NCI-H460 (cell line): ENCODE measurements at places on chromosomes 7 and 10. TPM values are rescaled to one million over a fixed set of nuclear protein-coding genes. Genes with fewer than 3 reads are reported as not detected.

Gene SPDYE2B
- not detected in 2 replicates for total RNA-seq

Gene UNCX
- not detected in 2 replicates for total RNA-seq

Gene SORCS3
- total RNA-seq = not detected in 2 replicates

Gene ZEB1
- total RNA-seq = 10.3 and 10.8 TPM in 2 replicates

Gene DRGX
- total RNA-seq = not detected in 2 replicates

Gene DKK1
- 2.4 and 2.7 TPM in 2 replicates for total RNA-seq

Gene BLOC1S2
- total RNA-seq = 82.3 and 85.3 TPM in 2 replicates

Gene WDR86
- not detected in 2 replicates for total RNA-seq

Gene MYO3A
- total RNA-seq = not detected in 2 replicates

Gene TAS2R5
- total RNA-seq = 0.50 and 0.66 TPM in 2 replicates

Gene TRPV6
- not detected in 2 replicates for total RNA-seq

Gene ADGRA1
- not detected in 2 replicates for total RNA-seq

Gene TCF7L2
- total RNA-seq = 9.7 and 11.1 TPM in 2 replicates

Gene GHITM
- 692 and 730 TPM in 2 replicates for total RNA-seq

Gene EN2
- total RNA-seq = 0.75 and 0.84 TPM in 2 replicates

Gene ACADSB
- total RNA-seq = 11.0 and 11.3 TPM in 2 replicates

Gene GNAT3
- total RNA-seq = not detected in 2 replicates

Gene TRIM56
- 9.8 and 12.9 TPM in 2 replicates for total RNA-seq

Gene SUN3
- not detected in 2 replicates for total RNA-seq

Gene AASS
- 2.5 and 3.8 TPM in 2 replicates for total RNA-seq

Gene CALML3
- total RNA-seq = not detected in 2 replicates
